Stimulated activated effector memory CD8-positive, alpha-beta T cell treated with anti-CD3 and anti-CD28 coated beads, Interleukin-12 subunit alpha, Interleukin-12 subunit beta, amount 100 ng/mL, for 72 hours (primary cell): ENCODE measurements at places on chromosomes 2 and 18.

DNA sequence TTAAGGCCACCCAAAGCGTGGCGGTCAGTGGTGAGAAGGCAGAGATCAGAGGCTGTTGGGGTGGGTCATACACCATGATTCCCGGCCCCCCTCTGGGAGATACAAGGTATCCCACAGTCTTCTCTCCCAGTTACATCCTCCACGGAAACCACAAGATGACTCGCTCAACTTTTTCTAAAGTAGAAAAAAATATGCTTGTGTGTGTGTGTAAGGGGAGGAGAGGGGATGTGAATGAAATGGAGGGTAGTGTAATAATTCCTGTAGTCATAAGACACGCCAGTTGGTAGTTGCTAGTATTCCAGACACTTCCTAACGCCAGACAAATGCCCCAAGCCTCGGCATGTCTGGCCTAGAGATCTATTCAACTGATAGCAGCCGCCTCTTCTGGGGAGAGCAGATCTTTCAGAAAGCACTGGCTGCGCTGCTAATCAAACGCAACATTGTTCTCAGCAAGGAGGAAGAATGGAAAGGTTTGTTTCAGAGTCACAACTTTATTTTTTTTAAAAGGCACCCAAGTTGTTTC lies 143.5 kb downstream of the TGIF1 start:
- DNase-seq = peak; percentile 67

- no peak for DNase-seq
These were observed 9.7 kb downstream of the ERMN start for GRCh38 chr2:157315901-157316300.

GRCh38 chr2:143176606-143177005 lies 47.4 kb downstream of the ARHGAP15 start:
- DNase-seq = no peak

- no peak for DNase-seq
These were observed 56.2 kb upstream of the AMMECR1L start for GRCh38 chr2:127942002-127942401.

- DNase-seq = no peak
These were observed 26.2 kb downstream of the INHBB start for GRCh38 chr2:120371969-120372625.

DNA sequence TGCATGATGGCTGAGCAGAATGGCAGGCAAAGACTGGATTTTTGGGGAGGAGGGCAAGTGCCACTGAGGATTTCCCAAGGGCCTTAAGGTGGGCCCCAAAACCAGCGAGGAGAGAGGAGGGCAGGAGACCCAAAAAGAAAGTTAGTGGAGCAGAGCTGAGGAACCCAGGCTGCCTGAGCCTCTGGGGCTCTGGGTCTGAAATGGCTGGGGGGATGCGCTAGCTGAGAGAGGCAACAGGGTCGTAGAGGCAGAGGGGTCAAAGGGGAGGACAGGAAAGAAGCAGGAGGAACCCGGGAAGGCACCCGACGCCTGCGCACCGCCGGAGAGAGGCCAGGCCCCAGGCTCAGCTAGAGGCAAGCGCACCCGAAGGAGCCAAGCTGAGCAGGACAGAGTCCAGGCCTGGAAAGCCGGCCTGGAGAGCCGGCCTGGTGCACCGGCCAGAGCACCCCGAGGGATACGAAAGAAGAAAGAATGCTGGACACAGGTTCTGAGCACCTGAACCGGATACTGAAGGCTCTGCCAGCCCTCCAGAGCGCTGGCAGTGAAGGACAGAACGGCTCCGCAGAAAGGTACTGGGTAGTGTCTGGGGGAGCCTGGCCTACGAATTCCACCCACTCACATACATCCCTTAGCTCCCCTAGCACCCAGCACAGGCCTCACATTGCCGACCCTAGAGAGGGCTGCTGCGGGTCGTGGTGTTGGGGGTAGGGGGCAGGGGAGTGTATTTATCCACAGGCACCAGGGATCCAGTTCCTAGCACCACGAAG lies 39.5 kb upstream of the ATP6V1B1 start:
- no peak for DNase-seq

GRCh38 chr2:201070948-201071478 lies 458 bp downstream of the HYCC2 start:
- DNase-seq = no peak

- no peak for DNase-seq
These were observed 202.4 kb downstream of the ARL6IP6 start for GRCh38 chr2:152920846-152921245.

DNA sequence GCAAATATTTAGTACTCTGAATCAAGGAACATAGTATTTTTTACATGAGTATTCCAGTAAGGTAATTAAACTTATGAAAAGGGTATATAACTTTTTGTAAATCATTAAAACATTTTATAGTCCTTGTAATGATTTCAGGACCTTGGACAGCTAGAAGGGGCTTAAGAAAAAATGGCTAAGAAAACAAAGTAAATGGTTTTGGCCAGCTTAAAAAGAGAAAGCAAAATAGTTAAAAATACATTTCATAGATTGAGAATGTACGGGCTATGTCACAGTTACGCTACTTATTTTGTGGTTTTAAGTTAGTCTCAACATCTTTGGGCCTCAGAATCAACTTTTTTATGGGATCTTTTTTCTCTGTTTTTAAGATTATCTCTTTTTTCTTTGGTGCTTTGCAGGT lies 26.7 kb downstream of the POLI start:
- DNase-seq = no peak
